Activated CD8-positive, alpha-beta memory T cell treated with anti-CD3 and anti-CD28 coated beads, Interleukin-2, amount 10 ng/mL, durations not matched to agents 7 days and 5 days (primary cell): ENCODE measurements at places on chromosomes 3 and 15. TPM values are rescaled to one million over a fixed set of nuclear protein-coding genes. Genes with fewer than 3 reads are reported as not detected.

Gene LINGO1
- not detected for total RNA-seq

DNA sequence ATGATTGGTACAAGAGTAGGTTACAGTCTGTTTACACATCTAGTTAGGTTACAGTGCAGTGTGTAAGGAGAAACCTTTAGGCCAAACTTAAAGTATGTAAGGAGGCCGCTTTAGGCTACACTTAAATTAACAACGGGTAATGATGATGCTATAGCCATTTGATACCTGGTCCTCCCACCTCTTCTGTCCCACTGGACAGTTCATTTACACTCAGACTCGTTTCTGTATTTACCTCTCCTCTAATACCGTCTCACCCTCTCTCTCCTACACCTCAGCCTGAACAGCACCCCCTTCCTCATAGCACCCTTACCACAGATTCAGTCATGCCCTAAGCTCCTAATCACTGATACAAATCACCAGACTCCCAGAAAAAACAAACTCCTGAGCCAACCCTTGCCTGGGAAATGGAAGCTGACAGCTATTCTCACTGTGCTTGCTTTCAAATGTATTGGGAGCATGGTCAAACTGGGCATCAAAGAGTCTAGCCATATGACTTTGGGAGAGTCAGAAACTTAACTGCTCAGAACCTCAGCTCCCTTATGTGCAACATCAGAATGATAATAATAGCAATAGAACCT is 241.3 kb upstream of the SETMAR start:
- peaks cover 3% of the 10 kb centered on the region for H3K4me1 ChIP-seq
- H3K27ac ChIP-seq = no peak overlapping the region
- no peaks in the 10 kb centered on the region for H3K36me3 ChIP-seq
- H3K27me3 ChIP-seq = no peaks in the 10 kb centered on the region
- DNase-seq = no peak
- H3K4me3 ChIP-seq = no peak overlapping the region

DNA sequence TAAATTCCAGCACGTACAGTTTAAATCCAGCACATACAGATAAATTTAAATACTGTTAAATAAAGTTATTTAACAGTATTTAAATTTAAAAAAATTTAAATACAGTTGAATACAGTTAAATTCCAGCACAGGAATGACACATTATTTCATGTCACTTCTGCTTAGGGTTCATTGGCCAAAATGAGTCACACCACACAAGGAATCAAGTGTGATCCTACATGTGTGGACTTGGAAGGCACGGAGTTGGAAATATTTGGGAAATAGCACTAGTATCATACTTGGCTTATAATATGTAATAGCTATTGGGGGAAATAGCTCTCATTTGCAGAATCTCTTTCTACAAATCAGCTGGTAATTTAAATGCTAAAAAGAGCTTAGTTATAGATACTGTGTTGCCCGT is 10.6 kb downstream of the RAB7A start:
- no peak overlapping the region for H3K4me3 ChIP-seq
- no peak for DNase-seq
- H3K27me3 ChIP-seq = no peaks in the 10 kb centered on the region
- peaks cover 44% of the 10 kb centered on the region for H3K36me3 ChIP-seq

DNA sequence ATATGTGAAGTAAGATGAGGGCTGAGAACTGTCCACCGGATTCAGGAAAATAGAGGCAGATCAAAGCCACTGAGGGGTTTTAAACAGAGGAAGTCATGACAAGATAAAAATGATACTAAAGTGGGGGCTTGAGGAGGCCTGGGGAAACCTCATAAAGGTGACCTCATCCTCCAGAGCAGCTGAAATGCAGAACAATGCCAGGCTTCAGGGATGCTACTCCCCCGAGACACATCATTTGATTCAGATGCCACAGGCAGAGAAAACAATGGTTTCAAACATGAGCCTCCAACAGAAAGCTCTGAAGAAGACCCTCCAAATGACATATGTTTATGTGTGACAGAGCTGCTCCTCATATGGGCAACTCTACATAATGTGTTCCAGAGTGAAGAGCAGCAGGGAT is 6.4 kb downstream of the CFAP20DC start:
- no peak overlapping the region for H3K27ac ChIP-seq
- no peaks in the 10 kb centered on the region for H3K36me3 ChIP-seq
- no peak for DNase-seq
- no peaks in the 10 kb centered on the region for H3K4me1 ChIP-seq
- no peak overlapping the region for H3K4me3 ChIP-seq

DNA sequence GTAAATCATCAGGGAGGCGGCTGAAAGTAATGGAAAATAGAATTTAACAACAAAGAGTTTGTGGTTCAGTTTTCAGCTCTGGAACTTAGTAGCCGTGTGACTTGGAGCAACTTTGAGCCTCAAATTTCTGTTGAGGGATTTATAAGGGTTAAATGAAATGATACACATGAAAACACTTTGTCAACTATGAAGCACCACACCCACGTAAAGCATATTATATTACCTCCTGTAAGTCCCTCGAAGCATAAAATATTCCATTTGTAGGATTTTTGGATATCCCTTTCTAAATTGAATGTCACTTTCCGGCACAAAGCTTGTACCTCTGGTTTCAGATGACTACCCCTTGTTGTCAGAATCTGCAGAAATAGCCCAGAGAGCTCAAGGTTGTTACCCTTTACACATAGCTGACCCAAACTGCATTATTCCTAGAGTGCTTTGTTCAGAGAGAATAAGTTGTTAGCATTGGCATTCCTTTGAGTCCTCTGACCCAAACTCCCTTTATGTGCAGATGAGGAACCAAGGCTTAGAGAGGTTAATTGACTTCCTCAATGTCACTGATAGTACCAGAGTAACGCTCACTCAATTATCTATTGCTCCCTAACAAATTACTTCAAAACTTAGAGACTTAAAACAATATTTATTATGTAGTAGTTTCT is 187.9 kb upstream of the UMPS start:
- no peaks in the 10 kb centered on the region for H3K4me1 ChIP-seq
- H3K4me3 ChIP-seq = no peak overlapping the region
- H3K27me3 ChIP-seq = peaks cover 34% of the 10 kb centered on the region
- no peaks in the 10 kb centered on the region for H3K36me3 ChIP-seq
- H3K27ac ChIP-seq = no peak overlapping the region

- peaks cover 96% of the 10 kb centered on the region for H3K4me1 ChIP-seq
- H3K36me3 ChIP-seq = peaks cover 53% of the 10 kb centered on the region
- H3K4me3 ChIP-seq = peak overlapping the region; percentile 31
- no peaks in the 10 kb centered on the region for H3K27me3 ChIP-seq
- peak overlapping the region; percentile 90 for H3K27ac ChIP-seq
Measured at GRCh38 chr3:4845882-4846281, 133.4 kb upstream of the BHLHE40 start.

DNA sequence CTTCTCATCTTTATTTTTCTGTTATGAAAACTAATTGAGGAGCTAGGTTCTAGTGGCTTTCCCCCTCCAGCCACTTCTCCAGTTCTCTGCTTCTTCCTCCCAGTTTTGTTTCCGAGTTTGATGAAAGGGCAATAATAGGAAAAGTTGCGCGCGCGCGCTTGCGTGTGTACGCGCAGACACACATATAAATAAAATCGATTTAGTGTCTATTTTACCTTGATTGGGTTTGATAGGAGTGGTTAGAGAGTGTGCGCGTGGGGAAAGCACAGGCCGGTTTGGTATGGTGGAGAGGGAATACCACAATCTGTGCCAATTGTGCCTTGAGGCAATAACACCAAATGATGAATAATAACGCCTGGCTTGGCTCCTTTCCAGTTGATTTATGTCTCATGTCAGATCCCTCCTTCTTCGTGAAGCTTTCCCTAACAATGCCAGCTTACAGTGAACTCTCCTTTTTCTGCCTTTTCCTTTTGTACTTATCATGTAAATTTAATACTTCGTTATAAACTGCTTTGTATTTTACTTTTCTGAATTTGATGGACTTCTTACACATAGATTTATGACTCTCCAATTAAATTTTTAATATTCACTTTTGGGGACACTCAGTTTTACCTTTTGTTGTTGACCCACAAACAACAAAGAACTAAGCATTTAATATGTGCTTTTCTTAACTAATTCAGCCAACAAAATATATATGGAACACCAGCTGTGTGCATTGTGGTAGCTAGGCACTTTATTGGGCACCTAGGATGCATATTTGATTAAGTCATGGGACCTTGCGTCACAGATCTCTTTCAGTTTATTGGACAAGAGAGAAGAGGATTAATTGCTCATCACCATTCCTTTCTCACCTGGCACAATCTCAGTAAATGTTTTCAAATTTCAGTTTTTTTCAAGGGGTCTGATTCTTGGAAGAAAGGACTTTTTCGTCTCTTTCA is 1.7 kb downstream of the TIPARP start:
- H3K27ac ChIP-seq = peak overlapping the region; percentile 89
- peak; percentile 48 for DNase-seq
- peaks cover 53% of the 10 kb centered on the region for H3K4me1 ChIP-seq
- H3K36me3 ChIP-seq = peaks cover 50% of the 10 kb centered on the region
- no peaks in the 10 kb centered on the region for H3K27me3 ChIP-seq

DNA sequence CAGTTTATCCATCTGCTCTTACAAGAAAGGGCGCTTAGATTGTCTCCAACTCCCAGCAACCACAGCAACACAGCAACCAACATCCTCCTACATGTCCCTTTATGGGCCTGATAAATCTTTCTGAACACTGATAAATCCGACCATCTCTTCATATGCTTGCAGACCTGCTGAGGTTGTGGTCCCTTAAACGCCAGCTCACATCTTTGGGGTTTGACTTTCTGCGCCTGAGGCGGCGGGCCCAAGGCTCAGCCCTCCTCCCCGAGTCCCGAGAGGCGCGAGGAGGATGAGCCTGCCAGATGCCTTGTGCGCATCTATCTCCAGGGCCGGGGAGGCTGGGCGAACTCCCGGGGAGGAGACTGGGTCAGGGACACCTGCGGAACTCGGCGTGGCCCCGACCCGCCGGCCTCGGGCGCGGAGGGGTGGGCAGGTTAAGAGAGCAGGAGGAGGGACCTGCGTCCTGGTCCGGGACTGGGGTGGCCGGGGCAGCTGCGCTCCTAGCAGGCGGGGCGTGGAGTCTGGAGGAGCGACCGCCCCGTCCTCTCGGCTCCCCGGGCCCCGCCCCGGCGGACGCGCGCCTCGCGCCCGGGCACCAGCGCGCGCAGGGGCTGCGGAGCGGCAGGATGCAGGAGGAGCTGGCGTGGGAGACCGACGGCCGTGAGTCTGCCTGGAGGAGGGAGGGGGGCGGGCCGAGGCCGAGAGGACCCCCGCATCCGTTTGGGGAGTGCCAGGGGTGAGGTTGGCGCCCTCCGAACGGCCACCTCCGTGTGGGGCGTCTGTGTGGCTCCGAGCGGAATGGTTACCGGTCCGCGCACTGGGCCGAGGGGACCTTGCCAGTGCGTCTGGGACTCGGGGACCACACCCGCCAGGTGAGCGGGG is at the start of gene ANKDD1A:
ANKDD1A (plus strand) TSS at position 592 of the 876 bp plus-strand sequence; CDS start at position 621, 29 bp downstream.
- peaks cover 30% of the 10 kb centered on the region for H3K4me1 ChIP-seq
- H3K36me3 ChIP-seq = no peaks in the 10 kb centered on the region
- DNase-seq = peak; percentile 72
- H3K27ac ChIP-seq = peak within 1 kb of the TSS; percentile 12
- H3K27me3 ChIP-seq = peaks cover 13% of the 10 kb centered on the region

- peaks cover 48% of the 10 kb centered on the region for H3K27me3 ChIP-seq
- no peak overlapping the region for H3K27ac ChIP-seq
- H3K4me3 ChIP-seq = no peak overlapping the region
- H3K36me3 ChIP-seq = no peaks in the 10 kb centered on the region
- peaks cover 13% of the 10 kb centered on the region for H3K4me1 ChIP-seq
Measured at GRCh38 chr3:41193794-41194539, 5.3 kb upstream of the CTNNB1 start.

DNA sequence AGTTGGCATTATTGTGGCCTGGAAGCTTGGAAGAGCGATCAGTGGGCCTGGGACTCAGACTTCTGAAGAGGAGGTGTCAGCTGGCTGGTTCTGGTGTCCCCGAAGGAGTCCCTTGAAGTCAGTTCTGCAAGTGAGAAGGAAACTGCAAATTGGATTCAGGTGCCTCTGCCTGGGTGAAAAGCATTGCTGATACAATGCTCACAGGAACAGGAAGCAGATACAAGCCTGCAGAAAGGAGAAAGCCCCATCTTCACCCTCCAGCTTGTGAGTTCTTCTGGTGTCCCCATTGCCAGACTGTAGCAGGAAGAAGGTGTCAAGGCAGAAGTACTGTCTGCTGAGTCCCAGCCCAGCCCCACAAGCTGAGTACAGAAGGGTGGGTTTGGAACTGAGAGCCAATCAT is 271.3 kb downstream of the PLOD2 start:
- H3K4me3 ChIP-seq = no peak overlapping the region
- no peak overlapping the region for H3K27ac ChIP-seq
- DNase-seq = no peak

- no peak for DNase-seq
- no peak overlapping the region for H3K4me3 ChIP-seq
- H3K4me1 ChIP-seq = no peaks in the 10 kb centered on the region
- H3K36me3 ChIP-seq = no peaks in the 10 kb centered on the region
Measured at GRCh38 chr3:45272828-45273470, 46.9 kb upstream of the TMEM158 start.
